Sciatic nerve (tissue), 2 donors: ENCODE measurements at places on chromosomes 6 and 20. TPM values are rescaled to one million over a fixed set of nuclear protein-coding genes. Genes with fewer than 3 reads are reported as not detected.

Gene LAMA5
- total RNA-seq = 232 TPM

DNA sequence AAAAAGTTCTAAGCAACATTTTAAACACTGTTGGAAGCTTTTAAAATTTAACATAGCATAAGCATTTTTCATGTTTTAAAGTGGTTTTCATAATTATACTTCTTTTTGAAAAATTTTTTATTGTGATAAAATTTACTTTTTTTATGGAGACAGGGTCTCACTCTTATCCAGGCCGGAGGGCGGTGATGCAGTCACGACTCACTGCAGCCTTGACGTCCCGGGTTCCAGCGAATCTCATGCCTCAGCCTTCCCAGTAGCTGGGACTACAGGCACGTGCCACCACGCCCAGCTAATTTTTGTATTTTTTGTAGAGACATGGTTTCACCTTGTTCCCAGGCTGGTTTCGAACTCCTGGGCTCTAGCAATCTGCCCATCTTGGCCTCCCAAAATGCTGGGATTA lies 46.1 kb upstream of the TULP4 start:
- no peak for DNase-seq

DNA sequence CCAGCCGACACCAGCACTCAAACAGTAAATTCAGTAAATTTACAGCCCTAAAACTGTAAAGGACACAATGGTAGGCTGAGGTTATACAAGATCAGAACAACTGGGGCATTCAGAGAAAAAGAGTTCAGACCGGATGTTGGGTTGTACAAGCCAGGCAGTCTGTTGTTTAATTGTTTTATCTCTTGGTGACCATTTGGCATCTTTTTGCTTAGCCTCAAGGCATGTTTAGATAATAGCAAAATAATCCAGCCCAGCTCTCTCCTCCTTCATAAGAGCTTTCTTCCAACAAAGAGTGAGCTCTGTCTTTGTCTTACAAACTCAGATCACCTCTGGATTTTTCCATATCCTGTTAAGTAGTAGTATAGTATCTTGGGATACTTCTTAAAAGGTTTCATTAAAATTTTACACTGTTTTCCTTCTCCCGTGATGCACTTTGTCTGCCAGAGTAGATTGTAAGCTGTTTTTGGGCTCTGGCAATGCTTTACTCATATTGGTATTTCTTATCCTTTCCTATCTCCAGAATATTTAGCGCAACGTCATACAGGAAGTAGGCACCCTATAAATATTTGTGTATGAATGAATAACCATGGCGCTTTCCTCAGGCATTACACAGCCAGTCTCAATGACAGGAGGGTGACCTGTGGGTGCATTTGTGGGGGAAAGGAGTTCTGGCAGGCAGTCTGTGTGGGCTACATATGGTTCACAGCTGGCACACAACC lies 35.6 kb upstream of the TRAM2 start:
- no peak for DNase-seq

DNA sequence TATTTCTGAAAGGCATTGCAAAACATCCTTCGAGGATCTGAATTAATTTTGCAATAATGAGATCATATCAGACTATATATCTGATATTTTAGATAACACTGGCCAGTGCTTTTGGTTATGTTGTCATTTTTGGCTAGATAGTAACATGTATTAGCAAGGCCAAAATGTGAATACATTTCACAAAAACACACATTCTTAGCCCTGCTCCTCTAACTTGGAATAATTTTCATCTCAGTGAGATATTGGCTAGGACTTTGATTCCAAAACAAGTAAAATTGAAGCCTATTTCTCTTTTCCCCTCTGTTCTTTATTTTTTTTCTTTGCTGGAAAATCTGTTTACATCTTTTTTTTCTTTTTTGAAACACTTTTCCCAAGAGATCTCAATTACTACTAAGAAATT lies 466.8 kb upstream of the CDH4 start:
- DNase-seq = no peak

DNA sequence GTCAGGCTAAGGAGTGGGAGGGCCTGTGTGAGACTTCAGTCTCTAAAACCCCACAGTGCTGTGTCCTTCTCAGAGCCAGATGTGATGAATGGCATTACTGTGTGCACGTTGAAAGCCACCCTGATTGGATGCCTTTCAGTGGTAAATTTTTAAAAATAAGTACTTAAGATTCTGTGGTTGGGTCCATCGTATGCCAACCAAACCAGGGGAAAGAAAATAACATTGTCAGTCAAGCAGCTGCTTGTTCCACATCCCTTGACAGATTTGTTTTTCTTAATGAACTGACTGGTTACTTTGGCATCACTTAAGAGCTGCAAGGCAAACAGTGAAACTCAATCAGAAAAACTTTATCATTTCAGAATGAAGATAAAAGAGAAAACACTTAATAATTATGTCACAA lies 334.0 kb upstream of the NT5E start:
- no peak for DNase-seq

Gene MAP7
- total RNA-seq = 1.2 TPM

DNA sequence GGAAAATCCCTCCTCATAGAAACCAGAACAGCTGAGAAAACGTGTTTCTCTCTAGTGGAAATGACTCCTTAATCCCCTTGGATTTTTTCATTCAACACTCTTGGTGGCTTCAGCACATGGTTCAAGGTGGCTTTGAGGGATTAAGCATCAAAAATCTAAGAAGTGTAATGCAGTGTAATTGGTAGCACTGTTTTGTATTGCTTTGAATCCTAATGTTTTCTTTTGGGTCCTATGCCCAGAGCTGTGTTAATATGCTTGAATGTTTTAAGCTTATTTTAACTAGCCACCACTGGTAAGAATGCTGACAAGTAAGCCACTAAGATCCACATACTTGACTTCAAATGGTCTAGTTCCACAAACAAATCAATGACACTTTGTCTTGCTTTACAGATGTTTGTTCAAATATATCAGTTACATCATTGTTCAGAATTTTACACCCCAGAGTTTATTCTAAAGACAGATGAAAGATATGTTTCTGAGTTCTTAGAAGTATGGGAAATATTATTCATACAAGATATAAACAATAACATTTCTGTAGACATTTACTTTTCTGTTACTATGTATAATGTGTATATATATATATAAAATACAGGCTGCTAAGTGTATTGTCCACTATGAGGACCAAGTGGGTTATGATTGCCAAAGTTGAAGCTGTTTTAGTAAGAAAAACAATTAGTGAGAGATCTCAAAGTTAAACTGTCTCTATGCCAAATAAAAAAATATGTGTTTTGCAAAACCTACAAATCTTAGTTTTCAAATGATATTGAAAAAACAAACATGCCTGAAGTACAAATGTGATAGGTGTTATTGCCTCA lies 220.8 kb downstream of the OGFRL1 start:
- no peak for DNase-seq

DNA sequence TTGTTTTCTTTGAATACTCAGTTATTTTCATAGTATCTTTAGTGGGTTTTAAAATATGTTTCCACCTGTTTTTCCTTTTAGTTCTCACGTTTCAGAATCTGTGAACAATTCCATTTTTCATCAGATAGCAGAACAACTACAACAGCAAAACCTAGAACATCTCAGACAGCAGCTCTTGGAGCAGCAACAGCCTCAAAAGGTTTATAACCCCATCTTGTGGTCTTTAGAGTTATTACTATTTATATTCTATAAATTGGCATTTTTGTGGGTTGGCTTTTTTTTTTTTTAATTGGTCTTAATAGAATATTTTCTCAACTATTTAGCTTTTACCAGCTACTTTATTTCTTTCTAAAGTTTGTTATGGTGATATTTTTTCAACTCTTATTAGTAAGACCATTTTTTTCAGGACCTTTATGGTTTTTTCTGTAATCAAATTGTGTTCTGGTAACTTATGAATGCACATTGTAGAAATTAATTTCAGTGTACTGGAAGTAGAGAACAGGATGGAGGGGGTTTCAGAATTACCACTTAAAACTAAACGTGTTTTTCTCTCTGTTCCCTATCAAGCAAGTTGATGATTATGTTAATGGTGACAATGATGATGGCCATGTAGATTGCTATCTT lies 72.2 kb downstream of the SCAF8 start:
- DNase-seq = no peak

Gene GCNT2
- total RNA-seq = 2.6 TPM

DNA sequence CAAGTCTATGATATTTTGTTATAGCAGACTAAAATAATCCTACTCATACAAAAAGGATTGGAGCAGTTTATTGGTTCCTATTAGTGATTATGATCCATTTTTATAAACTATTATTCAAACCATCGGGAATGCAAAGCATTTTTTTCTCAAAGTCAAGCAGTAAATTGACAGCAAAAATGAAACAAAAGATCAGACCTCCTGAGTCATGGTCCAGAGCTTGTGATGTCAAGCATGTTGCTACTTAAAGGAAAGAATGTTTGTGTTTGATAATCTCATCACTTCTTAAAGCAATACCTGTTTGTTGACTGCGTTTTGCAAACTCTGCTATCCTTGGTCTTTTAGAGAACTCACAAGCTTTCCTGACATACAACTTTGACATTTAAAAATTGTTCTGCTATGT lies 204.4 kb downstream of the SAMD5 start:
- DNase-seq = no peak

- peak; percentile 42 for DNase-seq
Observed at GRCh38 chr20:35020108-35020928, 64.7 kb downstream of the MYH7B start.

DNA sequence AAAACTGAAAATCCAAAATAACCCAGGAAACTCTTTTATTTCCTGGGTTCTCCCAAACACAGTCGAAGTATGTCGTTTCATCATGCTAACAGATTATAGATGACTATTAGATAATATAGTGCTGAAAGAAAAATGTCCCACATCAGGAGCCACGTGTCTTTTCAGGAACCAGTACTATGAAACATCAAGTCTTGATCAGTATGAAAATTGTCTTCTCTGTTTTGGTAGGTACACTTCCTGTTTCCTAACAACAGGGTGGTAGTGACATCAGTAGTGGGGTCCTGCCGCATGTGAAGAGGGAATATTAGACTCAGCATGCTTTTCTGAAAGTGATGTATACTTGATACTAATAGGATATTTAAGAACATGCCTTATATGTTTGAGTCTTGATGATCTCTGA lies 136.7 kb downstream of the HIVEP1 start:
- DNase-seq = no peak

Gene TNF
- total RNA-seq = 0.40 TPM

DNA sequence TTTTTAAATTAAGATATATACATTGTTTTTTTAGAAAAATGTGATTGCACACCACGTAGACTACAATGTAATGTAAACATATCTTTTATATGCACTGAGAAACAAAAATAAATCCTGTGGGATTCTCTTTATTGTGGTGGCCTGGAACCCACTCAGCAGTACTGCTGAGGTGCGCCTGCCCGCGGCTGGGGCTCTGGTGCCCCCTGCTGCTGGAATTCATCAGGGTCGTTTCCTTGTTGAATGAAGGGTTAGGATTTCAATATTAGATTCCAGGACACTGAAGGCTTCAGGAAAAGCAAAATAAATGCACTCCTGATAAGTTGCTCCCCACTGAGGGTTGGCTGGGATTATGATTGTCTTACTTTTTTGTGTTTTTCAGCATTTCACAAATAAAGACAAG lies 175.8 kb upstream of the GGTLC1 start:
- DNase-seq = no peak

- DNase-seq = no peak
Observed at GRCh38 chr20:46012921-46013320, 4.2 kb downstream of the MMP9 start.

DNA sequence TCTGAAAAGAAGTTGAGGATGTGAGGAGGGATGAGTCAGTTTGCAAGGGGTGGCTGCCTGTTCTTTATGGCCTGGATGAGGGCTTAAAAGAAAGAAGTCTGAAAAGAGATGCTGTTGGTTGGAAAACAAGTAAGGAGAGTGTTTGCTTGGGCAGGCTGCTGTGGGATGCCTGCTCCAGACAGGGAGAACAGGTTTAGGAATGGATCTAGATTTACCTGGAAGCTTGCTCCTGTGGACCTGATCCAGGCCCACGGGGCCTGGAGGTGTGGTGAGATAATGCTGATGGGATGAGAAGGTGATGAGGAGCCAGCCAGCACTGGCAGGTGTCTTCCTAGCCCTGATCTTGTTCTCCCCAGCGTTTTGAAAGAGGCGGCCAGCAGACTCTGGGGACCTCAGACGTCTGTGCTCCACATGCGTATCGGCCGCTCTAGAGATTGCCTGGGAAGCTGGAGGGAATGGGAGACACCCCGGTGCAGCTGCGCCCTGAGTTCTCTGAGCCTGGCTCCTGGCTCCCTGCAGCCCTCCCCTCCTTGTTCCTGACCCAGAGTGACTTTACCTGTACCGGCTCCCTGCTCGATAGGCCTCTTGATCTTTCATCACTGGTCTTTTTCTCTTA lies 331.3 kb downstream of the ZFAND3 start:
- no peak for DNase-seq

Gene ASIP
- 3.0 TPM for total RNA-seq

Gene ATF6B
- 88.4 TPM for total RNA-seq

- no peak for DNase-seq
Observed at GRCh38 chr6:17204533-17204932, 76.6 kb upstream of the RBM24 start.

Gene STX11
- total RNA-seq = 7.1 TPM

- DNase-seq = no peak
Observed at GRCh38 chr6:21438986-21439352, 154.6 kb upstream of the SOX4 start.

Gene CFB
- total RNA-seq = 72.6 TPM

GRCh38 chr6:133699741-133700385 lies 189.1 kb upstream of the TCF21 start:
- DNase-seq = no peak

Gene CENPQ
- 5.0 TPM for total RNA-seq

GRCh38 chr6:11931296-11932035 lies 80.6 kb upstream of the HIVEP1 start:
- DNase-seq = no peak

Gene PERP
- 22.9 TPM for total RNA-seq

Gene TREM1
- 9.8 TPM for total RNA-seq

Gene MLIP
- total RNA-seq = 396 TPM

GRCh38 chr6:41966961-41967311 lies 25.3 kb upstream of the CCND3 start:
- DNase-seq = peak; percentile 5

DNA sequence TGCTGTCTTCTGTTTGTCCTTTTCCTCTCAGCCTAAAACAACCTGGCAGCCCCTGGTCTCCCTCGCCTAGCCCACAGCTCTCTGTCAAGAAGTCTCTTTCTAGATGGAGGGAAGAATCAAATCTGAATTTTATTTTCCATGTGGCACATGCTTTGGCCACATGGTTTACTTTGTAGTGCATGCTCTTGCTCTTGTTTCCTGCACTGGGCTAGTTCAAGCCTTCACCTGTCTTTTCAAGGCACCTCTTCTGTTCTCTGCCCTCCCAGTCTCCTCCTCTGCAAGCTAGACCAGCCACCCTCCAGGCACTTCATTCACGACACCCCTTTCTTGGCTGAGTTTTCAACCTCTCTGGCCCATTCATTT lies 7.6 kb downstream of the PPP1R14C start:
- no peak for DNase-seq

Gene KCNQ2
- total RNA-seq = not detected

- peak; percentile 63 for DNase-seq
Observed at GRCh38 chr6:105981002-105981887, 104.9 kb upstream of the PRDM1 start.

GRCh38 chr20:49426873-49427272 lies 55.6 kb downstream of the KCNB1 start:
- DNase-seq = no peak

Gene SNAP25
- 2.5 TPM for total RNA-seq
